HTR-8/SVneo (cell line): ENCODE measurements at places on chromosomes 5 and 9.

DNA sequence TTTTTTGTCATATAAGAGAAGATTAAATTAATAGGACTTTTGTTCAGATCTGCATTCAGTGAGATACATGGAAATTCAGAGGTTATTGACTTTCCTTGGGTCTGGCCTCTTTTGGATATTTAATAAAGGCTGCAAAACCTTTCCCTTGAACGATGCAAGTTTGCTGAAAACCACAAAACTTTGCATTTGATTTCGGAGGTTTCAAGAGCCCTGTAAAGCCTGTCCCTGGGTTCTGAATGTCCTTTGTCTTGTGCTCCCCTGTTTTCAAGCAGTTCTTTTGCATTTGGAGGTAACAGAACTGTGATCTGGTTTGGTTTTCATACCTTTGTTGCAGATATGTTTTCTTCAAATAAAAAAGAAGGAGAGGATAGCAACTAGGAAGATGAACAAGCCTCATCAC, 188.1 kb upstream of the DMRT1 start:
- DNase-seq: no peak

DNA sequence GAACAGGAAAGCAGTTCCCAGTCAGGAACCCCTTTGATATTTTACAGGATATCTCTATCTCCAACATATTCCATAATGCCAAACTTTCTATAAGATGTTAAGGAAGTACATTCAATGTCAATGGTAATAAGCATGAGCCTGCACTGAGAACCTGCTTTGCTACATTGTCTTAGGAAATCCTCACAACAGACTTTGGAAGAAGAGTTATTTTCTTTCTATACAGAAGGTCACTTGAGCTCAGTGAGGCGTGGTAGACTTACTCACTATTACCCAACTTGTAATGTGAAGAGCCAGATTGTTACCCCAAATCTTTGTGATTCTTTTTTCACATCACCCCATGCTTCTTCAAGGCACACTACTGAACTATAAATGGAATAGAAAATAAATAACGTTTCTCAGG, 435.9 kb downstream of the DNAH5 start:
- no peak for DNase-seq

- no peak for DNase-seq
Observed at GRCh38 chr5:151258816-151259215, 5.8 kb downstream of the GM2A start.

- no peak for DNase-seq
Observed at GRCh38 chr9:101299901-101300300, 84.9 kb downstream of the BAAT start.

DNA sequence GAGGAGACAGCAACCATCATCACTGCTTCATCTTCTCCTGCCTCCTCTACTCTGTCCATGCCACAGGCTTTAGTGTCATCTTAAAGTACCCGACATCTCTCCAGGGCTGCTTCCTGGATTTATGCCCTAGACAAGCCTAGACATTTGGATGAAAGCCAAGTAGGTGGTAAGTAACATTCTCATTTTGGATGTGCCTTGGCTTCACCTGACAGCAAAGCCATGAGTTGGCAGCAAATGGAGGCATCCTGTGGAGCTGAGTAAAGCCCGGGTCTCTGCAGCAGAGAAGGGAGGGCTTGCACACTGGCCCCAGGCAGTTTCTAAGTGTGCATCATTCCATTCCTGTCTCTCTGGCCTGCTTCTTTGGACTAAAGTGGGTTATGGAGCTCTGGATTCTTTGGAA, 299.1 kb downstream of the DMAC1 start:
- DNase-seq: no peak

DNA sequence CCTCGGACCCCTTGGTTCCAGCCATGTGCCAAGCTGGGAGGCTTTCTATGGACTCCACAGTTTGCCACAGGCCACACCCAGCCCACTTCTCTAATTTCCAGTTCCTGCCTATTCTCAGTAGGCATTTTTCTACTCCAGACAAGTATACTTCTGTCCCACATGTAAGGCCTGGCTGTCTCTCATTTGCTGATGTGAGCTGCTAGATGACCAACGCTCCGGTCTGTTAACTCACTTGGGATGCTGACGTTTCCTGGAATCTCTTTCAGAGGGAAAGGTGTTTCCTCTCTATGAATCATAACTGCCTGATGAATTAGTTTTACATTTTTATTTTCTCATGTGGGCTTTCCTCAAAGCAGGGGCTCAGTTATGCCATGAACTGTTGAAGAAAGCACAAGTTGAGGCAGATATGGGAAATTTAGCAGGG, 36.3 kb downstream of the ERGIC1 start:
- DNase-seq: peak; percentile 69

DNA sequence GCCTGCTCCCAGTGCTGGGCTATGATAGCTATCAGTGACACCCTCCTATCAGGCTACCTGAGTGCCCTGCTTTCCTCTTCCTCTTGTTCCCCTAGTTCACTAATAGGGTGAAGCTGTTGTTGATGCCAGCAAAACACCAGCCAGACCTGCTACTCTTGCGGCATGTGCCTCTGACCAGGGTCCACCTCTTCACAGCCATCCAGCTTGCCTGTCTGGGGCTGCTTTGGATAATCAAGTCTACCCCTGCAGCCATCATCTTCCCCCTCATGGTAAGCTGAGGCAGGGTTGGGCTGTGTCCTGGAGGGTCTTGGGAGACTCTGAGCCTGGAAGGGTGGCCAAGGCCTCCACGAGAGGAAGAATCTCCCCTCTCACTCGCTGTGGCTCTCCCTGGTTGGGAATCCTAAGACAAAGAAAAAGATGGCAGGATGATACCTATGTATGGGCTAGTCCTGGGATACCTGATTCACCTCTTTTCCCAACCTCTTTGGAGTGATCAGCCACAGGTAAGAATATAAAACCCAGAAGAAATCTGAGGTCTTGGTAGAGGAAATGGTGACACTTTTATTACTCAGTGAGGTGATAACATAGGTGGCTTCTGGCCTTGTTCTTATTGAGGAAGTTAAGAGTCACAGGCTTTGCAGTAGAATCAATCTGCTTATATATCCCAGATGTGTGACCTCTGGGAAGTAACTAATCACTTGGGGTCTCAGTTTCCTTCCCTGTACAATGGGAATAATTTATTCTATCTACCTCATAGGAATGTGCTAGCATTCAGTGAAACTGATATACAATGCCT, 11.6 kb downstream of the SLC4A9 start:
- DNase-seq: no peak

GRCh38 chr9:116466271-116467235, 220.6 kb upstream of the TRIM32 start:
- no peak for DNase-seq

DNA sequence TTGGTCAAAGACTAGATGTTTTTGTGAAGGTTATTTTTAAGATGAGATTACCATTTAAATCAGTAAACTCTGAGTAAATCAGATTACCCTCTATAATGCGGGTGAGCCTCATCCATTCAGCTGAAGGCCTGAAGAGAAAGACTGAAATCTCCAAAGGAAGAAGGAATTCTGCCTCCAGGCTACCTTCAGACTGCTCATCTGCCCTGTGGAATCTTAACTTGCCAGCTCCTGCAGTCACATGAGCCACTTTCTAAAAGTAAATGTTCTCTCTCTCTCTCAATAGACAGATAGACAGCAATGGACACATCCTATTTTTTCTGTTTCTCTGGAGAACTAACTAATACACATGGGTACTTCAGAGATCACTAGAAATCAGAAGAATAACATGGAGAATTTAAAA, 182.8 kb downstream of the CFAP90 start:
- DNase-seq: no peak

DNA sequence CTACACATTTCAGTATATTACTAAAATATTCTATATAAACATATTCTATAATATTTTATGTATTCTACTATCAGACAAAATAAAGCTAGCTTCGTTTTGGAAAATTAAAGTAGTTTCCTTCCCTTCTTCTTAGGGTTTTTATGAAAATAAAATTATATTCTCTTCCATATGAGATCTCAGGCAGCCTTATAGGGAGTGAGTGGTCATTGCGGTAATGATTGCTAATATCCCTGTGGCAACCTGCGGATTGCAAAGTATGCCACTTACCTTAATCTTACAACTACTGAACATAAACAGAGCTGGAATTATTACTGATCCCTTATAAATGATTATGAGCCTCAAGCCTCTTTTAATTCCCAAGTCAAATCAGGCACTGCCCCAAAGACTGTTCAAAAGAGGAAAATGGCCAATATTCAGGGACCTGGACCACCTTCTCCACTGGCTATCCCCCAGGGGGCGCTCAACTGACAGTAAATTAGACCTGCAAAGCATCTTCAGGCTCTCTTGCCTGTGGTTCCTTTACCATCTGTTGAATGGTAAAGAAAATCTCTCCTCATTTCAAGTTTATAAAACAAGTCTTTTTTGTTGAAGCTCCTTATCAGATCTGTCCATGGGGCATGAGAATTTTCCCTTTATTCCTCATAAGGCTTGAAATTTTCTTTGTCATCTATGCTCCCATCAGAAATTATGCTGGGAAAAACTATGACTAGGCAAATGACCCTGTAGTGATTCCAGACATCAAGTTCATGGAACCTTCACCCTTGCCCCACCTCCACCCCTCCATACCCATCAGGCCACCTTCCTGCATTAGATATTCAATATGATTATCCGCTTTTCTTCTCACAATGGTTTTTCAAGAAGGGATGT, 163.9 kb downstream of the CEMIP2 start:
- peak; percentile 41 for DNase-seq

DNA sequence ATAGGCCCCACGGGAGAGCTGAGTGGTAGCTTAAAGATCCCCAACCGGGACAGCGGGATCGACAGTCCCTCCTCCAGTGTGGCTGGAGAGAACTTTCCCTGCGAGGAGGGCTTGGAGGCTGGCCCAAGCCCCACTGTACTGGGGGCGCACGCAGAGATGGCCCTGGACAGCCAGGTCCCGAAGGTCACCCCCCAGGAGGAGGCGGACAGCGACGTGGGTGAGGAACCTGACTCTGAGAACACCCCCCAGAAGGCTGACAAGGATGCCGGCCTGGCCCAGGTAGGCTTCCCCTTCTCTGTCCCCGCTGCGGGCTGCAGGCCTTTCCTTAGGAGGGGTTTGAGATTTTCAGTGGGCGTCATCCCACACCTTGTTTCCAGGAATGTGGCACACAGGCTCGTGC, 29.1 kb downstream of the FGD3 start:
- no peak for DNase-seq

DNA sequence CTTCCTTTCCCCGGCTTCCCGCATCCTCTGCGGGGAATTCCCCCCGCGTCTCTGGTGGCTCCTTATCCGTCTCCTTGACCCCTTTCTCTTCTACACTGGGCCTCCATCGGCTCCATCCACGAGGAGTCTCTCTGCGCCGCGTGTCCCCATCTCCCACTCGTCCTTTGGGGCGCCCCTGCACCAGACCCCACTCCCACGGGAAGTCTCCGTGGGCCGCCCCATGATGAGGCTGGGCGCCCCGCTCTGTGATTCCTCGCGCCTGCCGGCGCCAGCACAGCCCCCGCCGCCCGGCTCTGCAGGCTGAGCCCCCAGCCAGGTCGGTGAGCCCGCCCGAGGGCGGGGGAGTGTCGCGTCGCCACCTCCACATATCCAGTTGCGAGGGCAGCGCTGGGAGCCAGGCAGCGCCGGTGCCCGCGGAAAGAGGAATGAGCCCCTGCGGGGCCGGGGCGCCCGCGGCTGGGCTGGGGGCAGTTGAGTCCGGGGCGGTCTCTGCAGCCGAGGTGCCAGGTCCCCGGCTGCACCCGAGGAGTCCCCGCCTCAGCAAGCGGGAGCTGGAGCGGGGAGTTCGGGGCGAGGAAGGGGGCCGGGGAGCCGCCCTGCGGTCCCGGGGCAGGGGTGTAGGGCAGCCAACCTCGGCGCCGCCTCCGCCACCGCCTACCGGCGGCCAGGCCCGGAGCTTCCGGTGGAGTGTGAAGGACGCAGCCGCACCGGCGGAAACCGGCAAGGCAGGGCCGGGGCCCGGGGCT, 2.1 kb upstream of the TRAF1 start:
- DNase-seq: no peak

GRCh38 chr9:126703866-126704156, 90.1 kb downstream of the LMX1B start:
- no peak for DNase-seq

- no peak for DNase-seq
Observed at GRCh38 chr5:149541893-149542292, 9.3 kb downstream of the CSNK1A1 start.

GRCh38 chr9:75359638-75360037, 271.3 kb downstream of the OSTF1 start:
- DNase-seq: no peak

GRCh38 chr9:942805-943580, 33.5 kb upstream of the DMRT3 start:
- DNase-seq: no peak

- no peak for DNase-seq
Observed at GRCh38 chr5:107364443-107365319, 306.1 kb downstream of the EFNA5 start.

- no peak for DNase-seq
Observed at GRCh38 chr5:138515556-138516245, 27.3 kb downstream of the ETF1 start.

- no peak for DNase-seq
Observed at GRCh38 chr9:71098801-71099200, 22.6 kb downstream of the TRPM3 start.

DNA sequence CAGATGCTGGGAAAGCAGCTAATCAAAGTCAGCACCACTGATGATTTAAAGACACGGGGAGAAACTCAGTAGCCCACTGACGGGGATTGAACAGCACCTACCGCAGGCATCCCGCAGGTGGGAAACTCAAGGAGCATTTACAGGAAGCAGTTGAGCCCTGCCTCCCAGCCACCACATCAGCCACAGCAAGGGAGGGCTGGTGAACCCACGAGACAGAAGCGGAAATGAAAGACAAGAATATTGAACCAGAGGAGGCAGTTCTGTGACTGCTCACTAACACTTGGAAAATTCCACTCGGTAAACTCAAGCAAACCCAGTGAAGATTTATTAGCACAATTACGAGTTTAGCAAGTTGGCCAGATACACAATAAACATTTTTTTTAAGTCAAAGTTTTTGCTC, 10.6 kb upstream of the FAM163B start:
- no peak for DNase-seq

- DNase-seq: no peak
Observed at GRCh38 chr5:107294211-107294550, 376.6 kb downstream of the EFNA5 start.

- no peak for DNase-seq
Observed at GRCh38 chr9:133887540-133888047, 104.5 kb downstream of the VAV2 start.

DNA sequence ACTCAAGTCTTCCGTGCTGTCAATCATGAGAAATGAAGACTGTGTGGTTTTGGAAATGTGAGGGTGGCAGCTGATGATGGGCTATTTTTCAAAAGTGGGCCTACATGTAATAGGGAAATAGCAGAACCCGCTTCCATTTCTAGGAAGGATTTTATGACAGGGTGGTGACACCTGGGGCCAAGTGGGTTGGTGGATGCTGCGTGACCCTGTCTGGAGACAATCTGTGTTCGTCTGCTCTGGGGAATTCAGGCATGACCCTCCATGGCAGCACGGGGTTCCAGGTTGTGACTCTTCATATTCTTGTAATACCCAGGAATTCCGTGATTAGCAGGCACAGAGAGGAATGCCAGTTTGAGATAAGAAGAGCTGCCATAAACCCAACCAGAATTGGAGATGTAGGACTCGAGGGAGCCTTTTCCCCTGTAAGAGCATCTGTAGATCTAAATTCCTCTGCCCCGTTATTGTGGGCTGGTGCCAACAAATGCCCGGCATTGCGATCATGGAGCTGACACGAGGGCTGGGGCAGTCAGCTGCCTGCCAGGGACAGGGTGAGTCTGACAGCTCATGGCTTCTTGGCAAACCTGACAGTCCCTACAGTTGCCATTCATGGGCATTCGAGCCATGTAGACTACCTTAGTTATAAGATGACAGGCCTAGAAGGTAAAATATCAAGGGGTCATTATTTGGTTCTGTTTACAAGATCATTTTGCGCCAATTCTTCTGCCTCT, 279.7 kb downstream of the GADD45G start:
- DNase-seq: no peak

GRCh38 chr9:13034694-13035002, 244.8 kb downstream of the MPDZ start:
- DNase-seq: no peak
